ENCODE measurements at places on chromosomes 13 and 19. TPM values are rescaled to one million over a fixed set of nuclear protein-coding genes. Genes with fewer than 3 reads are reported as not detected.

GRCh38 chr19:49664171-49665035, 1.3 kb downstream of the IRF3 start:
- peaks cover 32% of the 10 kb centered on the region for H3K36me3 ChIP-seq
- peak overlapping the region; percentile 76 for H3K27ac ChIP-seq
- peak overlapping the region; percentile 94 for H3K4me3 ChIP-seq
- H3K27me3 ChIP-seq: no peaks in the 10 kb centered on the region
- H3K4me1 ChIP-seq: peaks cover 16% of the 10 kb centered on the region

The CBY2 gene
- not detected for total RNA-seq

The CLDND2 gene
- 0.64 TPM for total RNA-seq

The ZNF729 gene
- total RNA-seq: not detected

The ZNF793 gene
- 4.2 TPM for total RNA-seq

Measured in upper lobe of right lung (tissue), 1 donor.